ENCODE measurements at places on chromosomes 2 and 18.

- no peak for DNase-seq
Observed at GRCh38 chr18:22932885-22933205, 283 bp upstream of the RBBP8 start.

DNA sequence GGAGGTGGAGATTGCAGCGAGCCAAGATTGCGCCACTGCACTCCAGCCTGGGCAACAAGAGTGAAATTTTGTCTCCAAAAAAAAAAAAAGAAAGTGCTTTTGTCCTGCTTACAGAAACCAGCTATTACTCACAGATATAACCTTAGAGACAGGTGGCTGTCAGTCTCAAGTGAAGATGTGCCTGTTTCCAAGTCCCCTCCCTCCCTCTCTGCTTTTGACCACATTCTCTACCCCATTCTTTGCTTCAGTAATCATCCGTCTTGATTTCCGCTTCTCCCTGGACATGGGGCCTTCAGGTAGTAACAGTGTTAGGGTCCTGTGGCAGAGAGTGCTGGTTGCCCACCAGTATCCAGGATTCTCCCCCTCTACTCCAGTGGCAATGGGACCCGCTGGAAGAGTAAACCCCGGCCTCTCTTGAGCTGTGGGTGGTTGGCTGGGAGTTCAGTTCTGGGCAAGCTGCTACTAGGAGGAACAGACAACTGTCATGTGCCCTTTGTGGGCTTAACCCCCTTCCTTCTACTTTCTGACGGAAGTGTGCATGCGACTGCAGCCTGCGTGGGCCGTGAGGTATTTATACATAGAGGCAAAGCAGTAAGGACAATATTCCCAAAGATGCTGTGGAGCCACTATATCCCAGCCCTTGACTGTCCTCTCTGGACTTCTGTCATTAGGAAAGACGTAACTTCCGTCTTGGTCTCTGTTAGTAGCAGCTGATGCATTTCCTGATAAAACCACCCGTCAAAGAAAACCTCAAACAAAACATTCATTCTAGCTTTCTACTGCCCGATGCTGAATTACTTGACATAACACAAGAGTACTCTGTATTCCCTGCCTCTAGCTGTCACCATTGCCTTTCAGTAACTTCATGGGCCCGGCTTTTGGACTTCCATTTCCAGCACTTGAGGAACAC lies 17.8 kb downstream of the PDCL3 start:
- DNase-seq = no peak

DNA sequence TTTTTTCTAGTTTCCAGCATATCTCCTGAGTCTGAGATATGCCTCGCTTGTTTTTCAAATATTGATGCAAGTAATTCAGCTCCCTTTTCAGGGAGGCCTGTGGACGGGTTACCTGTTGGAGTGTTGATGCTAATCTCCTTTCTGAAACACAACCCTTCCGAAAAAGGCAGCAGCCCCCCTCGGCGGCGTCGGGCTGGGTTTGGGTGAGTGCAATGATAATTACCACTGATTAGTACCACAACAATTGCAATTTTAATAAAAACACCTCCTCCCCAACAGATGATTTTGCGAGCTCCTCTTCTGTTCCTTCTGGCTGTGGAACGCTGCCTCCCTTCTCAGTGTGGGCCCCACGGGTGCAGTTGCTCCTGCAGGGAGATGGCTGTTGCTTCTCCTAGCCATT lies 66.3 kb downstream of the PTGR3 start:
- no peak for DNase-seq

DNA sequence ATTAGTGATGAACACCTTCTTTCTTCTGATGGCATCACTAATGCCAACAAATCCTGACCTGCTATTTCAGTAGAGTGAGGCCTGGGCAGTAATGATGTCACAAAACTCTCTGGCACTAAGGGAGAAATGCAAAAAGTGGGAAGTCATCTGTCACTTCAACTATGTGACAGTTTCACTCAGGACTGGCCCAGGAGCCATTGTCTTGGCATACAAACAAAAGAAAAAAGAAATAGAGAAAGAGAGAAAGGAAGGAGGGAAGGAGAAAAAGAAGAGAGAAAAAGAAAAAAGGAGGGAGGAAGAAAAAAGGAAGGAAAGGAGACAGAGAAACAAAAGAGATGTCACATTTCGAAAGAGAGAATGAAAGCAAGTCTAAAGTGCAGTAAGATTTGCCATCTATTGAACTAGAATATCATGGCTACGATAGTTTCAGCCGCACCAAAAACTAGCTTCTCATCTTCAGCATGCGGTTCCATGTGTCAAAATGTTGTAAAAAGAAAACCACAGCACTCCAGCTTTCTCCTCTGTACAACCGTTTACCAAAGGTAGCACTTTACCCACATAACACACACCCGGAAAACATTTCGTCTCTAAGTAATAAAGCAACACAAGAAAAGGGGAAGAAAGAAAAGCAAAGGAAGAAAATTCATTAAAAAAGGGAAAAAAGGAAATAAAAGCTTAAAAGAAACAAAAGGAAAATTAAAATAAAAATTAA lies 50.1 kb downstream of the CD226 start:
- no peak for DNase-seq

DNA sequence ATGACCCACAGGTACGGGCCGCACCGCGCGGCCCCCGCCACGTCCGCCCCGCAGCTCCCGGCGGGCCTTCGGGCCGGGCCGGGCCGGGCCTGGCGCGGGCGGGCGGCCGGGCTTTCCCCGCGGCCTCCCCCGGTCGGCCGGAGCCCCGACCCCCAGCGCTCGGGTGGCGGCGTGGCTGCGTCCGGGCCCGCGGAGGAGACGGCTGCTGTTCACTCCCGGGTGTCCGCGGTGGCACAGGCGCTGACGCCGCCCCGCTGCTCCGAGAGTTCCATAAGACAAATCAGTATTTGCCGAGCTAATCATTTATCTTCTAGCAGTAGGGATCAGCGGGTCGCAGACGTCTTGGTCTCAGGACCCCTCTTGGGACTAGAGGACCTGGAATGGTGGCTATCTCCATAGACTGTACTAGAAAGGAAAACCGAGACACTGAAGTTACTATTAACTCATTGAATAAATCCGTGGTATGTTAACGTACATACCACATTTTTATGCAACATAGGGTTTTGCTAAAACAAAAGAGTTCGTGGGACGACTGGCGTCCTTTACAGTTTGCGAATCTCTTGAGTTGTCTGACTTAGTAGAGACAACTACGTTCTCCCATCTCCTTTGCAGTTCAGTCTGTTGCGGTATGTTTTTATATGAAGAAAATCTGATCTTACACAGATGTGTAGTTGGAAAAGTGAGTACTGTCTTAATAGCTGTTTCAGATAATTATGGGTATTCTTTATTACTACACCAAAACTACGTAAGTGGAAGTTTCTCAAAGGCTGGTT lies 500 bp downstream of the LIMS1 start:
- no peak for DNase-seq

DNA sequence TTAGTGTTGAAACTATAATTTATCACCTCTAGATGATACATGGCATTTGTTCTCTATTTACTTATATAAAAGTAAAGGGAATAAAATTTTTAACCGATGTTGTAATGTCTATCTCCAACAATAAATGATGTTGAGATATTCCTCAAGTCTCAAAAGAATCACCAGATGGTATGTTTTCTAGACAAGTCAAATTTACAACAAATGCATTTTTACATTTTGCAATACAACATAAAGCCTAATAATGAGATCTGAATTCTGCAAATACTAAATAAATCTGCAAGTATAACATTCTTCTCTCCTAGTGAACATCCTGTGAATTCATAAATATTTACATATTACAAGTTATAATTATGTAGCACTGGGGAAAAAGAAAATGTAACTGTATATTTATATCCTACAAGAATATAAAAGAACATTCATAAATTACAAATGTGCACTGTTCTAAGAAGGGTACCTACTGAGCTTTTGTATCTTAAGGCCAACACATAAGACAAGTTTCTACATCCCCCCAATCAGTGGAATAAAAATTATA lies 1504.4 kb upstream of the ZEB2 start:
- DNase-seq = no peak

DNA sequence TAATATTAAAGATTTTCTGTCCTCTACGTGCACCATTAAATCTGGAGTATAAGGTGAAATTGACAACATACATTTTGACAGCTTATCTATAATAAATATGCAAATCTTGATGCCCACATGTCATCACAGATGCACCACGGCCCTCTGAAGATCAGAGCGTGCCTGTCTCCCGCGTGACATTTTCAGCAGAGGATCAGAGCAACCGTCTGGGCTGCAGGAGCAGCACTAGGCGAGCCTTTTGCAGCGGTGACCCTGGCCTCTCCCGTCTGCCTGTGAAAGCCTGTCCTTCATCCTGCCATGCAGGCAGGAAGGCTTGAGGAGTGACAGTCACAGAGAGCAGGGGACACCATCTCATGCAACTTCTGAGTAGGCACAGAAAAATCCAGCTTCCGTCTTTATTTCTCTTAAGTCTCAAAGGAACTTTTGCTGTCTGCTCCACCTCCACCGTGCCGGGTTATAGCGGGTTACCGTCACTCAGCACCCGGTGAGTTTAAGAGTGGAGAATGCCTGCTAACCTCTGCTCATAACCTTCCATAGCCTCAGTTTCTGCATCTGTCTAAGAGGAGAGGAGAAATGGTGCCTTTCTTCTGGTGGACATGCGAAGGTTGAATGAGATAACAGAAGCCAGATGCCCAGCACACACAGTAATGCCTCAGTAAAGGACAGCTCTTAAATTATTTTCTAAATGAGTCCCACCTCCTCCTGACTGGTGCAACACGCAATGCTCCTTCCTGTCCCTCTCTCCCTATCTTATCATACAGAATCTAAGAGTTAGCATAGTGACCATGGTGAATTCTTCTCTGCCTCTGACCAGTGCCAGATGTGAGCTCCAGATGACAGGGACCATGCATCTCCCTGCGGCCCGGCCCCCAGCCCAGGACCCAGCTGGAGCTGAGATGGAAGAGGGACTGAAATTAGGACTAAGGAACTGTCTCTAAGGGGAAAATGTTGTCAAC lies 43.8 kb downstream of the CELF4 start:
- DNase-seq = no peak

DNA sequence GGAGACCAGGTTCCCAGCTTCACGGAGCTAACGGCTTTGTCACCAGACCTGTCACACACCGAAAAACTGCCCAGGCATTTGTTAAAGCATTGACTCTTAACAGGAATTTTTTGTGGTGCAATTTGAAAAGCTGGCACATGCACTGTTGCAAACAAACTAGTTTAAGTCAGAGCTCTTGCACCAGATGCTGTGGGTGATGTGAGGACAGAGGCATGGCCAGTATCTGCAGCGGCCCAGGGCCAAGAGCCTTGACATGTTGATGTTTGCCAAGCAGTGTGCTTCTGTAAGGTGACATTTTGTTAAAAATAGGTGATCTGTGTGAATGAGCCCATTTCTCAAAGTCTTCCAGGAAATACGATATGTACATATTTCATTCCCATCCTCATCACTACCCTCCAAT lies 142.5 kb downstream of the MTCL1 start:
- DNase-seq = no peak

GRCh38 chr18:56188529-56189275 lies 449.7 kb downstream of the TXNL1 start:
- DNase-seq = no peak

DNA sequence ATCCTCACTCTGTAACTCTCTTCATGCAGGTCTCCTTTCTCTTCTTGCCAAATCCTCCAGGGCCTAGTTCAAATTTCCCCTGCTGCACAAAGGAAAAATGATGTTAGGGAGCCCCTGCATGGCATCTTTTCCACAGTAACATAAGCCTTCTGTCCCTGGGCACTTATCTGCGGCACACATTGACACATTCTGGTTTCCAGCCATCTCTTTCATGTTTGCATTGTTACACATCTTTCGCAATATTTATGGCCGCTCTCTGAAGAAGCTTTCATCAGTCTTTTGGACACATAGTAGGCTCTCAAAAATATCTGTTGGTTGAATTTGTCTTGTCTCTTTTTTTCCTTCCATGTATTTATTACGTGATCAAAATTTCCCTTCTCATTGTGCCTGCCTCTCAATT lies 1806.1 kb upstream of the PIK3C3 start:
- DNase-seq = no peak

GRCh38 chr2:191983186-191983585 lies 136.3 kb upstream of the CAVIN2 start:
- no peak for DNase-seq

- DNase-seq = no peak
Observed at GRCh38 chr2:86249176-86249575, 49.9 kb downstream of the MRPL35 start.

- DNase-seq = no peak
Observed at GRCh38 chr2:10497797-10498251, 49.7 kb upstream of the ODC1 start.

GRCh38 chr2:133674433-133675331 lies 106.4 kb upstream of the NCKAP5 start:
- no peak for DNase-seq

DNA sequence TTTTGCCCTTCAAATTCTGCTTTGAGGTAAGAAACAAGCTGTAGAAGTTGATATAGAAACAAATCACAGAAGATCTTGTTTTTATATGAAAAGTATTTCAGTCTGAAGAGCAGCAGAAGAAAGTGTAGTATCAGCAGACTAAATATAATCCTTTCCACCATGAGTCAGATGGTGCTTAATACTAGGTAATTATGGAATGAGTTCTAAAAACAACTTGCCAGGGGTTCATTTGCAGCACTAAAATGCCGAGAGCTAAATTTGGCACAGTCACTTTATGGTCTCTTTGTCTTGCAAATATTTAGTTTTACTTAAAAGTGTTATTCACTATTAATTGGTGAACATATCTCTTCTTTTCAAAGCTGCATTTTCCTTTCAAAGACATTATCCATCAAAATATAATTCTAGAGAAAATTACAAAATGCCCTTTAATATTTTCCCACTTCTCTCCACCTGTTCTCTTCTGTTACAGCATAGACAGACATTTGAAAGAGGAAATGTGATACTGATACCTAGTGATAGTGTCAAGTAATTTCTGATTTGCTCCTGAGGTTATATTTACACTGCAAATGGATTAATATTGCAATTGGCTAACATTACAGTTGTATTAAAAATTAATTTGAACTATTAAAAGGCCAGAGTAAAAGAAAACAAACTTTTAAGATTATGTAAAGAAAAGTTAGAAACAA lies 5.3 kb downstream of the MYL1 start:
- DNase-seq = no peak

DNA sequence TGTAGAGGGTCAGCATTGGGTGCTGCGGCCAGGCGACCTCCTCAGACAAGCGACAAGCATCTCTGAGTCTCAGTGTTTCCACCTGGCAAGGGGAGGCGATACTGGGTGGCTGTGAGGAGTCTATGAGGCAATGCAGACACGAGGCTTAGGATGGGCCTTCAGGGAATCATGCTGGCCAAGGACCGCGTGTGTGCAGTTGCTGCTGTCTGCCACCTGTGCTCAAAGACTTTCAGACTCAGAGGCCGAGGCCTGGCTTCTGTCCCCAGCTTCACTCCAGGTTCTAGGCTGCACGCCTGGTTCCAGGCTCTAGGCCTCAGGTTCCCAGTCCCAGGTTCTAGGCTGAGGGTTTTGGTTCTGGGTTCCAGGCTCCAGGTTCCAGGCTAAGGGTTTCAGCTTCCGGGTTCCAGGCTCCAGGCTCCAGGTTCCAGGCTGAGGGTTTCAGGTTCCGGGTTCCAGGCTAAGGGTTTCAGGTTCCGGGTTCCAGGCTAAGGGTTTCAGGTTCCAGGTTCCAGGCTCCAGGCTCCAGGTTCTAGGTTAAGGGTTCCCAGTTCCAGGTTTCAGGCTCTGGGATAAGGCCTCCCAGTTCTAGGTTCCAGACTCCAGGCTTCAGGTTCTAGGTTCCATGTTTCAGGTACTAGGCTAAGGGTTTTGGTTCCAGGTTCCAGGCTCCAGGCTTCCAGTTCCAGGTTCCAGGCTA lies 14.8 kb downstream of the LRRFIP1 start:
- no peak for DNase-seq

GRCh38 chr2:122843503-122843902 lies 1088.1 kb downstream of the TSN start:
- DNase-seq = no peak

- no peak for DNase-seq
Observed at GRCh38 chr2:229199267-229199666, 71.8 kb downstream of the PID1 start.
